ENCODE measurements at places on chromosomes 11 and 22.

DNA sequence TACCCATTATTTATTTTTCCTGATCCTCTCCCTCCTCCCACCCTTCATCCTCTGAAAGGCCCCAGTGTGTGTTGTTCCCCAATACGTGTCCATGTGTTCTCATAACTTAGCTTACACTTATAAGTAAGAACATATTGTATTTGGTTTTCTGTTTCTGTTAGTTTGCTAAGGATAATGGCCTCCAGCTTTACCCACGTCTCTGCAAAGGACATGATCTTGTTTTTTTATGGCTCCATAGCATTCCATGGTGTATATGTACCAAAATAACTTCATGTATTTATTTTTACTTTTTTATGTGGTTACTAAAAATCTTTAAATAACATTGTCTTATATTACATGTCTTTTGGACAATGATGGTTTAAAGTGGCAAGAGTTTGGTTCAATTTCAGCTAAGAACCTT is 15.2 kb downstream of the PDGFD start:
- DNase-seq = no peak

GRCh38 chr22:38940811-38941384 is 16.5 kb upstream of the APOBEC3A start:
- no peak for DNase-seq

GRCh38 chr22:29142116-29142515 is 63.6 kb upstream of the EMID1 start:
- DNase-seq = no peak

DNA sequence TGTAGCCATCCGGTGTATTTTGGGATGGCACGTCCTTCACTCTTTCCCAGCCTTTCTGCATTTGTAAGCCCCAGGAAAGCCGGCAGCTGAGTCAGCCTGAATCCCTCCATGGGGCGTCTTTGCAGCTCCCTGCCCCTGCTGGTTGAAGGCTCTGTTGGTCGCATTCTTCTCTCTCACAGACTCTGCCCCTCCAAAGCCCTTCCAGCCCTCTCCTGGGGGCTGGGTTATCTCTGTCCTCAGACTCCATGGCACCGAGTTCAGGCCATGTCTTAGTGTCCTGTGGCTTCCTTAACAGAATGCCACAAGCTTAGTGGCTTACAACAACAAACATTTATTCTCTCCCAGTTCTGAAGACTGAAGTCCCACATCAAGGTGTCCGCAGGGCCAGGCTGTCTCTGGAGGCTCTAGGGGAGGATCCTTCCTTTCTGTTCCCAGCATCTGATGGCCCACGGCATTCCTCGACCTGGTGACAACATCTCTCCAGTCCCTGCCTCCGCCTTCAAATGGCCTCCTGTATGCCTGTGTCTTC is 62.2 kb downstream of the BCR start:
- DNase-seq = no peak

DNA sequence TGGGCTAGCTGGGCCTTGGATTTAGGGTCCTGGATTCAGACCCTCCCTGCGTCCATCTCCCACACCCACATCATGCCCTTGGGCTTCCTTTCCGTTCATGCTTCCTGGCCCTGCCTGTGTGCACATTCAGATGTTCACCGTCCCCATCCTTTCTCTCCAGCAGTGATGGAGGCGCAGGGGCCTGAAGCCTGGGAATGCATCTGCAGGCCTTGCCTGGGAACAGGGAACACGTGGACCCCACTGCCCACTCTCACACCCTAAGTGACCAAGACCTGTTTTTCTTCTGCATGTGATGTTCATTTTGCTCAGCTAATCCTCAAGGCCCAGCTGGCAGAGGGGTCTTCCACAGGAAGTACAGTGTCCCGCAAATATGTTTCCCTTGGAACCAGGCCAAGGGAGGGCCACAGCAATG is 91.6 kb upstream of the PARVA start:
- DNase-seq = no peak

GRCh38 chr11:624705-625635 is at the start of gene CDHR5:
TSS of gene CDHR5 (minus strand) at chr11:624955. CDS start at chr11:624902, 53 bp downstream.
- DNase-seq = no peak

GRCh38 chr11:73291781-73292524 is 16.1 kb upstream of the ARHGEF17 start:
- no peak for DNase-seq

DNA sequence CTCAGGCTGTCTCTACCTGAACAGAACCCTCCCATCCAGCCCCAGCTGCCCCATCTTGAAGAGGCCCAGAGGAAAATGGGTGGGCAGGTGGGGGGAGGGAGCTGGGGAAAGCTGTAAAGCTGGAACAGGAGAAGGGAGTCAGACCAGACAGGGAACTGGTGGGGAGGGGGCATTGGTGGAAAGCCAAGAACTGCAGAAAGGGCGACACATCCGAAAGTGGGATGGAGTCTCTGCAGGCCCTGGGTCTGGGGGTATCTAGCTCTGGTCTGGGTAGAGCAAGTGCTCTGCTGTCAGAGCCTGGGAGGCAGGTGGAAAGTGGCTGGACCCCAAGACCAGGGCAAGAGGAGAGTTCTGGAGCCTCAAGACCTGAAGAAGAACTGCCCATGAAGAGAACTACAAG is 7.7 kb downstream of the TMPRSS13 start:
- DNase-seq = no peak

- no peak for DNase-seq
These were observed 753.0 kb downstream of the NTM start for GRCh38 chr11:132123449-132123848.

DNA sequence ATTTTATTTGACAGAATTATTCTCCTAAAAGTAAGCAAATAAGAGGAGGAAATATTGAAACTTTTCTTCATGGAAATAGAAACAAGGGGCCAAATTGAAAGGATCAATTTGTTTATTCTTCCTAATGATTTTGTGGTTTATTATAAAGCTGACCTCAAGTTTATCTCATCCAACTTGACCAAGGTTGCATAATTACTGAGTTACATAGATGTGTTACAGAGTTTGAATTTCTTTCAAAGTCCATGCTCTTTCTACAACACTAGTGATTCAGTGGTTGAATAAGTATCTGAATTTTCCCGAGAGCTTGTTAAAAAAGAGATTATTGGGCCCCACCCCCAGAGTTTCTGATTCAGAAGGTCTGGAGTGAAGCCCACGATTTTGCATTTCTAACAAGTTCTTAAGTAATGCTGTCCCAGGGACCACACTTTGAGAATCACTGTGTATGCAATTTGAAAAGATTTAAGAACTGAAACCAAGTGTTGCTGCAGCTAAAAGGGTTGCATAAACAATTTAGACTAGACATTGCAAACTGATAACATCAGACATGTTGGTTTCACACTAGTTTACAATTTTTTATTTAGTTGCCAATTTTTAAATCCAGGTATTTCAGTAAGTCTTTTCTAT is 485.7 kb upstream of the ANO5 start:
- no peak for DNase-seq

DNA sequence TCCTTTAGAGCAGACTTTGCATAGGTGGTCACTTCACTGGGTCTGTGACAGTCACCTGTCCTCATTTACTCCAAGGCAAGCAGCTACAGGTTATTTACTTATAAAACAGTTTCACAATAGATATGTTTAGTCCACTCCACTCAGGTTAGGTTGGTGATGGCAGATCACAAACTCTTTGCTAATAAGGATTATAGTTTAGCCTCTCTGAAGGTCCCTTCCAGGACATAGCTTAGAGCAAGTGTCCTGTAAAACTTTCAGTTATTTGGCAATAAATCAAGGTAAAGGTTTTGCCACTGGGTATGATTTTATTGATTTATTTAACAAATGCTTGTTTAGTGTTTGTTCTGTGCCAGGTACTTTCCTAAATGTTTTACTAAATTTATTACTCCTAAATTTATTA is 8.8 kb downstream of the OR6Q1 start:
- no peak for DNase-seq

DNA sequence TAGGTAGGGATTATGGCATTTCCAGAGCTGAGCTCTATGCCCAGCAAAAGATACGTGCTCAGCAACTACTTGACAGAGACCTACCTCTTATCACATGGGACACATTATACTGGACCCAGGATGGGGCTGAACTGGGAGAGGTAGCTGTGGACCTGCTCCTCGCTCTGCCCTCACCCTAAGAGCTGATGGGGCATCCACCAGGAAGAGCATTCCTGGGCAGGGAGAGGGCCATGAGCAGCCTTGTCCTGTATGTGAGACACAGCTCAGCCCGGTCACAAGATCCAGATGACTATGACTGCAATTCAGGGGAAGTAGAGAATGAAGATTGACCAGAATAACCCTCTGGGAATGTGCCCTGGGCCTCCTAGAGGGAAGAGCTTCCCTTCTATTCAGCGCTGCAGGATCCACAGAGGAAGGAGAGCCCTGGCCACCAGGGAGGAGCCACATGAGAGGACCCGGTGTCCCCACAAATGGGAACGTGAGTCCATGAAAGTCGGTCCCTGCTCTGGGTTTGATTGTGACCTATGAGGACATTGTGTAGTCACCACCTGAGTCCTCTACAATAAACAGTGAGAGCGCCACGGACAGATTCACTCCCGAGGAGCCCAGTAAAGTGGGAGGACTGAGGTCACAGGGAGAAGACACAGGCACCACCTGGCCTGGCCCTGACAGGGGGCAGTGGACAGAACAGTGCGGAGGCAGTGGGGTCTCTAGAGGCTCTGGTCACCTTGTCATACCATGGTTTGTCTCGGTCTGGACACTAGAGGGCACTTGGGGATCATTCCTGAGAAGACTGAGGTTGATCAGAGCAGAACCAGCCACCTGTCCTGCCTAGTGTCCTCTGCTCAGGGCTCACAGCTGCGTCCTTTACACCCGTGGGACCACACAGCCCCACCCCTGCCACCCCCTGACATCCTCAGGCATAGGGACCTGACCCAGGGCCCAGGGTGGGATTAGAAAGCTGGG is 99.5 kb downstream of the ZNF280B start:
- DNase-seq = no peak

DNA sequence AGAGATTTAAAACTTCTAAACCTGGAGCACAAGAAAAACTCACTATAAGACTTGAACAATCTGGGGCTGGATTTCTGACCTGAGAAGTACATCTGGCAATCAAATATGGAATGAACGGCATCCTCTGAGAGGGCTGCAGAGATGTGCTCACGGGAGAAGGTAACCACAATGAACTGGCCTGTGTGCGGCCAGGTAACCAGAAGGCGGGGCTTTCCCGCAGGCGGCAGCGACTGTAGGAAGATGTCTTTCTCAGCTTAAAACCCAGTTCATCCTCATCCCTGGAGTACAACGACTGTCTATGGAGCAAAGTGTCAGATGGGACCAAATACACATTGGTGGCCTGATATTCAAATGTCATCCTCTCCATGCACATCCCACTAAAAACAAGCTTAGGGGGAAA is 24.5 kb downstream of the MICAL3 start:
- no peak for DNase-seq

DNA sequence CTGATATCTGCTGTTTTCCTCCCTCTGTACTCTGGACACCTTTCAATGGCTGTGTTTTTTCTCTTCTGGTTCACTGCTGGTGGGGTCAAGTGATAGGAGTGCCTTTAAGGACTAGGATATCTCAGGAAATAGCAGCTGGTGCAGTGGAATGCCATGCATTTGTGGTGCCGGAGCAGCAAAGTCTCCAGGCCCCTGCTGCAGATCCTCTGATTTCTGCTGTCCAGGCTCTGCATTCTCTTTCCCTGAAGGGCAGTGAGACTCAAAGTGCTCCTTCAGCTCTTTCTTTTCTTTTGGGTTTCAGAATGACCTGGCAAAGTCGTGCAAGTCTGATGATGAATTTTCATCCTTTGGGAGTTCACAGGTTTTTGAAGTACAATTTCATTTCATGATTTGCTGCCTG is 774.3 kb downstream of the FAM181B start:
- DNase-seq = no peak

DNA sequence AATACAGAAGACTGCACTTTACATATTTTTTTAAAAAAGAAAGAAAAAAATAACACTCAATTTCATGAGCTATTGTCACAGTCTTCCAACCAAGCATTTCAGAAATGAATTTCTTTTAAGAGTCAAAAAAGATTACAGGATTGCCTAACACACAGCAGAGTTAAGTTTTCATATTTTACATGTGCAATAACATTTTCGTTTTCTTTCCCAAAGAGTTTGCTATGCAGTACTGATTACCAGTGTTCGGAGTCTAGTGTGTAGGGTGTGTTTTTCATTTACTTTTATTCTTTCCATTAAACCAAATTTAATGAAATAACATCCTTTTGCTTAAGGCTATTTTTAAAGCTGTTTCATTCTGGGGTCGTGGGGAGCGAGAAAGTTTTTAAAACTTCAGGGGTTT is 53.2 kb downstream of the MN1 start:
- DNase-seq = no peak

DNA sequence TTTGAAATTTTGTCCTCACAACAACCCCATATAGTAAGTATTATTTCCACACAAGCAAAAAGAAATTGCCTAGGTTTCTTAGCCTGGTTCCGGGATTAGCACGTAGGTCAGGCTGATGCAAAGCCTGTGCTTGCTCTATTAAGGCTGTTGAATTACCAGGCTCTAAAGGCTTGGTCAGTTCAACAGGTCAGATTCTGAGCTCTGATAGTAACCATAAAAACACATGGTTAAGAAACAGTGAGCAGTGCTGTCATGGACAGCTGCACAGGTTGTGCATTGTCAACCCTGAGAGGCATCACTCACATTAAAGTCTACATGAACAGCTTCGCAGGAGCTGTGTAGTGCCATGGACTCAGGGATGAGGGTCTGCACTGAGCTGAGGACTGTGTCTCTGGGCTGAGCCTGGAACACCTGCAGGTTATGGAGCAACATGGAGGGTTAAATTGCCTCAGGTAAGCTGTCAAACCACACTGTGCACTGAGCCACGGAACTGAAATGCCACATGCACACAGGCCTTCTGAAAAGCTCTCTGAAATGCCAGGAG is 98.0 kb downstream of the PIWIL4 start:
- DNase-seq = no peak

DNA sequence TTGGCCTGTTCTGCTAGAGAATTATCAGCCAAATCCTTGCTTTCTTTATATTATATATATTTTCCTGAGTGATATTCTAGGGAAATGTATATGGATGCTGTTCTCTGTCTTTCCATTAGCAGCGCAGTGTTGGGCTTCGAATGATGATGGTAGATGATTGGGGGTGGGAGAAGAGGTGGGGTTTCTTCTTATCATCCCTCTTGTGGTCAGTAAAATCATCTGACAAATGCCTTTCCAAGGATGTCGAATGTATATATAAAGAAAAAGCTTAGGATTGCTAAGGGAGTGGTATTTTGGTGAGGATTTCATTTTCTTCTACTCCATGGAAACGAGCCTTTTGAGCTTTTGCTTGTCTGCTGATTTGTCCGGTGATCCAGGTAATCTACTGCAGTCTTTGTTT is 48.9 kb downstream of the ARHGEF12 start:
- DNase-seq = no peak

- no peak for DNase-seq
These were observed 45.4 kb downstream of the AAMDC start for GRCh38 chr11:77866336-77866735.
